ENCODE measurements at places on chromosomes 1 and 21.

GRCh38 chr1:109910123-109910962, at the start of gene CSF1:
CSF1 (plus strand) TSS chr1:109910849; CDS start chr1:109911024, 175 bp downstream.
- peak; percentile 85 for DNase-seq

GRCh38 chr1:118184739-118185083, 317 bp downstream of the SPAG17 start:
- no peak for DNase-seq

GRCh38 chr1:147168626-147169058, 3.6 kb downstream of the PRKAB2 start:
- DNase-seq = peak; percentile 51

DNA sequence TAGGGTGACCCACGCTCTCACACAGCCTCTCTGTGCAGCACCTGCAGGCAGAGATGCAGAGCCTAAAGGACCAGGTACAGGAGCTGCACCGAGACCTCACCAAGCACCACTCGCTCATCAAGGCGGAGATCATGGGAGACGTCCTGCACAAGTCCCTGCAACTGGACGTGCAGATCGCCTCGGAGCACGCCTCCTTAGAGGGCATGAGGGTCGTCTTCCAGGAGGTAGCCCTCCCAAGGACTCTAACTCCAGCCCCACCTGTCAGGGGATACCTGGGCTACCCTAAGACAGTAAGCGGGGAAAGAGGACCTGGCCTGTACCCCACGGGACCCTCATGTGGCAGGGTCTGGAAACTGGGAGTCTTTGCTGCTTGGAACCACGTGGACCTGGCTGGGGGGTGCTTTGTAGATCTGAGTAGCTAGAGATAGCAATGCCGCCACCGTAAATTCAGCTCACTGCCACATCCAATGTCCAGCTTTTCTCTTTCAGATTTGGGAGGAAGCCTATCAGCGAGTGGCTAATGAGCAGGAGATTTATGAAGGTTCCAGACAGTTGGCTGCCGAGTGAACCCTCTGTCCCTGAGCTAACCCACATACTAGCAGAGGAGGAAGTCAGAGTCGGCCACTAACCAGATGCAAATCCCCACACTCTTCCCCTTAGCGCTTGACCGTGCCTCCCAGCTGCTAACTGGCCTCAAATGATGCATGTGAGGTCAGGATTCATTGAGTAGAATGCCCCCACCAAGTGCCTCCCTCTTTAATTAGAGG, 6.5 kb downstream of the RNF207 start:
- no peak for DNase-seq

DNA sequence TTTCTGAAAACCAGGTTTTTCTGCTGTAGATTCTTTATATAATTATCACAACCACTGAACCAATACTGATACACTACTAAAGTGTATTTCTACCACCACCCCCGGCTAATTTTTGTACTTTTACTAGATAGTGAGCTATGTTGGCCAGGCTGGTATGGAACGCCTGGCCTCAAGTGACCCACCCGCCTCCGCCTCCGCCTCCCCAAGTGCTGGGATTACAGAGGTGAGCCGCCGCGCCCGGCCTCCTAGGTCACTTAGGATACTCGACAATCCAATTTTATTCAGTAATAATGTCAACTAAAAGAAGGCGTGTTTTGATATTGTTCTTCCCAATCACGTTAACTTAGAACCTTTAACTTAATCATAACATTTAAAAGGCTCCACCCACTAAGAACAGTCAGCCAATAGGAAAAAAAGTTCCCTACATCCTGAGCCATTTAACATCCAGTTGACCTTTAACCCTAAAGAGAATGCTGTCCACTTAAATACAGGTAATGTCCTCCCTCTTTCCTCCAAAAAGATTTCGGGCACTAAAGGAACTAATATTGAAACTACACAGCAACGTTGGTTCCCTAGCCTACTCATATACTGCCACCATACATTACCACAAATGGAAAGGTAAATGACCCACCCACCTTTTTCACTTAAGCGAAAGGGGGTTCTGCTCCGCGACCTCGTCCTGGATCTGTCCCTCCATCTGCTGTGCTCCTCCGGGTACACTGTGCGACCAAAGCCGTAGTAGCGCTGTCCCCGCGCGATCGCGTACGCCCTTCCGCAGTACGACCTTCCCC, 1.2 kb downstream of the RSRP1 start:
- DNase-seq = peak; percentile 56

DNA sequence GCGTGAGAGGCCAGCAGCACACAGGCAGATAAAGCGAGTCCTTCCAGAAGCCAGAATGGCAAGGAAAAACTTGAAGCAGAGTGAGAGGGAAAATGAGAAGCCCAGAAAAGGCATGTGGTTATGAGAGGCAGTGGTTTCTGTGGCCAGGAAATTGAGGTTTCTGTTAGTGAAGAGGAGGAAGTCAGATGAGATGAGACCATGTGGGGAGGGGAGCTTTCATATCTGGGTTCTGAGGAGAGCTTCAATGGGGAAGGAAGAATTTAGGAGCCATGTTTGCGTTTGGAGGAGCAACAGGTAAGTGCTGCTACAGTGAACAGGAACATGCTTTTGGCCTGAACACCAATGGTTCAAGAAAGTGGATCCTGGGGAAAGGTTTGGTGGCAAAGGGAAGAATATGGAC, 6.1 kb upstream of the CD1A start:
- DNase-seq = no peak

DNA sequence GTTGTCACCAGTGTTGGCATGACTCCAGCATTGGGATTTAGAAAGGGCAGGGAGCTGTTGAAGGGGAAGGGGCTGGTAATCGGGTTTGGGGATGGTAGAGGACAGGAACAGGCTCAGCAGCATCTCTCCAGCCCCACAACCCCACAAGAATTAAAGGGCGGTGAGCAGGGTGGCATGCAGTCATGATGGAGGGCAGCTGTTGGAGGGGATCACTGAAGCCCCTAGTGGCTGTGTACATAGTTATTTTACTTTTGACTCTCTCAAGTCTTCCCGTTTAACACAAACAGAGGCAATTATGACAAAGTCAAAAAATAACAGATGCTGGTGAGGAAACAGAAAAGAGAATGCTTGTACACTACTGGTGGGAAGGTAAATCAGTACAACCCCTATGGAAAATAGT, 213.8 kb downstream of the URB2 start:
- no peak for DNase-seq

DNA sequence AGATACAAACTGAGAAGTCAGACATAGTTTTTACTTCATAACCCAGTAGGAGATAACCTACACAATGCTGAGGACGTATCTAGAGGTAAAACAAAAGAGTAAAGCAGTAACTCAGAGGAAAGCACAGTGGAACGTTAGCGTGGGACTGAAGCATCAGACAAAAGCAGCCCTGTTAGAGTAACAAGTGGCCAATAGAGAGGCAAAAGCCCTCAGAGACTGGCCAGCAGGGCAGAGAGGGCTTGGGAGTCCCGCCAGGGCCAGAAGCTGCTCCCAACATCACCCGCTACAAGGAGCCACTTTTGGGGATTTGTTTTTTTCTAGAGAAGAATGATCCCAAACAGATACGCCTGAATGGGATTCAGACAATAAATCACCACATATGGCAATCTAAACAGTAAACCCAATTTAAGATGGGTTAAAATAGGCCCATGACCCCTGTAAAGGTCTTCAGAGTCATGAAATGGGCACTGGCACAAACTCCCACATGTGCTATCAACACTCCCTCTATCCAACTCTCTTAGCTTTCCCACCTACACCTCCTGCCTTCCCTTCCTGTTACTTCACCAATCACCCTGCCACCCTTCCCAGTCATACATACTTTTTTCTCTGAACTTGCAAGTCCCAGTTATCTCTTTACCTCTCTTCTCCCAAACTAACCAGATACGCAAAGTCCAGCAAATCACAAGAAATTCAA, 17.2 kb downstream of the TADA1 start:
- no peak for DNase-seq

DNA sequence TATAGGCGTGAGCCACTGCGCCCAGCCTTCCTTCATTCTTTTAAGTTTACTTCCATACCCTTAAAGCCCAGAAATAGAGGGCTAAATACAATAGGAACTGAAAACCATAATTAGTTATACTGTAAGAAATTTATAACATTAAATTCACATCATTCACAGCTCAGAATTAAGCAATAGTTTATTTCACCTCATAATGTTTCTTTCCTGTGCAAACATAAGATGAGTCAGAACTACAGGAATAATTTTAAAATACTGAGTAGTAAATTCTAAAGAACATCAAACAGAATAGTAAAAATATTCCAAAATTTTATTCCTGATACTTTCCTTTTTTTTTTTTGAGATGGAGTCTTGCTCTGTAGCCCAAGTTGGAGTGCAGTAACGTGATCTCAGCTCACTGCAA, 24.1 kb downstream of the POGZ start:
- peak; percentile 29 for DNase-seq

- no peak for DNase-seq
Observed at GRCh38 chr1:200242110-200243041, 167.5 kb downstream of the ZNF281 start.

DNA sequence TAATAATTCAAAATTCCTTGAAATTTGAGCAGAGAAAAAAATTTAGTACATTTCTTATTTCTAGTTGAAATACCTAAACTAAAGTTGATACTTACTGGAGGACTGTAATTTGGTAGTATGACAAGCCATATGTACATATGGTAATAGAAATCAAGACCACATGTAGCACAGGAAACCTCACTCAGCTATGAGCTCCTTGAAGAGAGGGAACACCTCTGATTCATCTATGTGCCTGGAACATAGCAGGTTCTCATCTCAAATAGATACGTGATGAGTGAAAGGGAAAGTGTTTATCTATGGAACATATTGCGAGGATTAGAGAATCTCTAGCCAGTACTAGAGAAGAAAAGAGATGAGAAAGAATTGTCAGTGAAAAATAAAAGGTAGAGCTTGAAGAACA, 47.9 kb upstream of the GNG4 start:
- DNase-seq = peak; percentile 53

GRCh38 chr21:44448651-44449131, 6.6 kb upstream of the LRRC3 start:
- no peak for DNase-seq

DNA sequence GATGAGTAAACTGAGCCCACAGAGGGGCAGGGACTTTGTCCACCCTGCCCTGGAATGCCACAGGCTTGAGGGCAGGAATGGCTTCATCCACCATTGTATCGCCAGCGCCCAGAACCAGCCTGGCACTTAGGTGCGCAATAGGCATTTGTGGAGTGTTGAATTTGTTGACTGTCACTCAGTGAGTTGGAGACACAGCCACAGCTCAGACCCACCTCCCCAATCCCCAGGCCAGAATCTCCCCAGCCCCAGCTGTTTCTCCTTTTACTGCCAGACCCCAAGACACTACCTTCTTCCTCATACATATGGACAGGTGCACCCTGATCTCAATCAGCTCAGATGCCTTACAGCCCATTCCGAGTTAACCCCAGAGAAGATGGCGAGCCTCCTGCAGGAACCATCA, 674.5 kb downstream of the MATN1 start:
- DNase-seq = no peak

DNA sequence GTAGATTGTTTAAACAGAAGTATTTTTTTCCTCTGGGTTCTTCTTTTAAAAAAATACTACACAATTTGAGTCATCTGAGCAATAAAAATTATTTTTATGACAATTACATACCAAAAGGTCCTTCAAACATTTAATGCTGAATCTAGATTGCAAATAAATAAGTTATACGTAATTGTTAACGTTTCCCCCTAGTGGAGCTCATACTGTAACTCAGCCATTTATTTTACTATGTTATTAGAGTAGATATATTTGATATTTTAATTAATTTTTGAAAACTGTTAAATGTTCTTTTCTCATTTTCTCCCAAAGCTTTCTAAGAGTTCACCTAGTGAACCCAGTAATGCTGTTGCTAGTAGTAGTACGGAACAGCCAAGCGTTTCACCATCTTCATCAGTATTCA, 33.5 kb downstream of the ZMYM1 start:
- peak; percentile 13 for DNase-seq

GRCh38 chr1:244876228-244876910, 12.0 kb upstream of the HNRNPU start:
- DNase-seq = no peak

GRCh38 chr1:216627252-216627651, 96.0 kb downstream of the ESRRG start:
- no peak for DNase-seq

GRCh38 chr1:7630378-7630777, 140.7 kb upstream of the VAMP3 start:
- no peak for DNase-seq

- no peak for DNase-seq
Observed at GRCh38 chr1:19644681-19645410, 735 bp downstream of the NBL1 start.

GRCh38 chr1:98733782-98734112, 72.2 kb downstream of the SNX7 start:
- peak; percentile 62 for DNase-seq

- peak; percentile 29 for DNase-seq
Observed at GRCh38 chr1:50332941-50333594, 90.2 kb downstream of the DMRTA2 start.

DNA sequence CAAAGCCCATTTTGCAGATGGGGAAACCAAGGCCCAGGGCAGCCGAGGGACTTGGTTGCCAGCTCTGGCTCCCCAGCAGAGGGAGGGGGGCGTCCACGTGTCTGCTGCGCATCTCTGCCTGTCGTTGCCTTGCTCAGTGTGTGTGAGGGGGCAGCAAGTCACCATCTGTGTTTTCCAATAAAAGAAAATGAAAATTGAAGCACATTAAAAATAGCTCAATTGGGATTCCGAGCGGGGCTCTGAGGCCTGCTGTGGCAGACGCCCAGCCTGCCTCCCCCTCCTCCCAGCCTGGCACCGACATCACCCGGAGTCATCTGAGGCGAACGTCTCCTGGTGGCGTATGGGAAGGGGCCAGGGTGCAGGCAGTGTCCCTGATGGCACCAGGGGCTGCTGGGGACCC, 51.2 kb downstream of the EPHB2 start:
- no peak for DNase-seq

GRCh38 chr1:65508051-65508450, 87.6 kb downstream of the LEPR start:
- DNase-seq = no peak

DNA sequence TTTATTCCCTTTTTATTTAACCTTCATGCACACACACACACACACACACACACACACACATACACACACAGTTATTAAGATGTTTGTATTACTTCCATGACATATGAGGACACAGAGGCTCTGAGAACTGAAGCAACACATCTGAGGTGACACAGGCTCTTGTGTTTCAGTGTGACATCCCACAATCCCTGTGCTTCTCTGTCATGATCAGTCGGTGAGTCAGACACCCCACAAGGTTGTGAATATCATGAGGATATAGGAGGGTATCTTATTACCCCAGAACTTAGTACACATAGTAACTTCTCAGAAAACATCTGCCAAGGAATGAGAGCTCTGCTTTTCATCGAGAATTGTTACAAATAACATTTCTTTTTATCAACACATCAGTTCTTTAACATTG, 459.3 kb downstream of the PLPP3 start:
- DNase-seq = peak; percentile 36

DNA sequence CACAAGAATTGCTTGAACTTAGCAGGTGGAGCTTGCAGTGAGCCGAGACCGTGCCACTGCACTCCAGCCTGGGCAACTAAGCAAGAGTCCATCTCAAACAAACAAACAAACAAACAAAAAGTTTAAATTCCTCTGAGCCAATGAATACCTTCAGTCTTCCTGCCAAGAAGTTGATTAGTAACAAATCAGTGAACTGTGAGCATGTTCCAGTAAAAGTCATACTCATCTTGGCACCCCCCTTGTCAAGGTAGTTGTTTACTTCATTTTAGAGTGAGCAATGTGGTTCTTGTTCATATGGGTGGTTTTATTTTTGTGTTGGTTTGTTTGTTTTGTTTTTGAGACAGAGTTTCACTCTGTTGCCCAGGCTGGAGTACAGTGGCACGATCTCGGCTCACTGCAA, 18.0 kb upstream of the SLC2A7 start:
- DNase-seq = no peak

- DNase-seq = peak; percentile 68
Observed at GRCh38 chr1:248841702-248842395, 3.8 kb downstream of the ZNF672 start.

All from iris pigment epithelial cell (primary cell).